ENCODE measurements at places on chromosomes 2 and 18.

- peak; percentile 64 for DNase-seq
These were observed 882.5 kb downstream of the SLC4A3 start for GRCh38 chr2:220509966-220510365.

DNA sequence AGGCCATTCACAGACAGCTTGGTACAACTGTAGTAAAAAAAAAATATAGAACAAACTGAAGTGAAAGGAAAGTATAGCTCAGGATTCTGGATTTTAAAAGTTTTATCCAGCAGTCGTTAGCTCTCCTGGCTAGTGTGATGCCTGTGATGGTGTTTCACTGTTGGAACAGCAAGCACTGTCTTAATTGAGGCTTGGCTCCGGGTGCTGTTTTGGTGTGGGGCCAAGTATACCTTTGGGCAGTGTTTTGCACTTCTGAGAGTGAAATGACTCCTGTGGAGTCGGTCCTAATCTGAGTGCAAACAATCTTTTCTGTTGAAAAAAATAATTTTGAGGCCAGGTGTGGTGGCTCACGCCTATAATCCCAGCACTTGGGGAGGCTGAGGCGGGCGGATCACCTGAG, 28.7 kb upstream of the RAB1A start:
- DNase-seq = no peak

DNA sequence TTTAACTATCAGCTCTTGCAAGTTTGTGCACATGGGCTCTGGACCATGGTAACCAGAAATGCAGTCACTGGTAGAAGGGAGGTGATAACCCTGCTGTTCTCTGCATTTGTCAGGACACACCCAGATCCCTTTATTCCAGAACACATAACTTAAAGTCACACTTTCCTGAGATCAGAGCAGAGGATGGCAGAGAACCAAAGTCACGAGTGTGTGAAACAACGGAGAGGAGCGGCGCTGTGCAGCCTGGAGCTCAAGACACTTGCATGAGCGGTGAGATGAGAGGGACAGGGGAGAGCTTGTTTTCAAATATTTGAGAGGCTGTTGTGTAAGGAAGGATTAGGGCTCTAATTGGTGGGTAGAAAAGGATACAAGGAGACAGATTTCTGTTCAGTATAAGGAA, 43.3 kb upstream of the AAK1 start:
- DNase-seq = no peak

- DNase-seq = no peak
These were observed 59.7 kb downstream of the CYP1B1 start for GRCh38 chr2:38016219-38016618.

DNA sequence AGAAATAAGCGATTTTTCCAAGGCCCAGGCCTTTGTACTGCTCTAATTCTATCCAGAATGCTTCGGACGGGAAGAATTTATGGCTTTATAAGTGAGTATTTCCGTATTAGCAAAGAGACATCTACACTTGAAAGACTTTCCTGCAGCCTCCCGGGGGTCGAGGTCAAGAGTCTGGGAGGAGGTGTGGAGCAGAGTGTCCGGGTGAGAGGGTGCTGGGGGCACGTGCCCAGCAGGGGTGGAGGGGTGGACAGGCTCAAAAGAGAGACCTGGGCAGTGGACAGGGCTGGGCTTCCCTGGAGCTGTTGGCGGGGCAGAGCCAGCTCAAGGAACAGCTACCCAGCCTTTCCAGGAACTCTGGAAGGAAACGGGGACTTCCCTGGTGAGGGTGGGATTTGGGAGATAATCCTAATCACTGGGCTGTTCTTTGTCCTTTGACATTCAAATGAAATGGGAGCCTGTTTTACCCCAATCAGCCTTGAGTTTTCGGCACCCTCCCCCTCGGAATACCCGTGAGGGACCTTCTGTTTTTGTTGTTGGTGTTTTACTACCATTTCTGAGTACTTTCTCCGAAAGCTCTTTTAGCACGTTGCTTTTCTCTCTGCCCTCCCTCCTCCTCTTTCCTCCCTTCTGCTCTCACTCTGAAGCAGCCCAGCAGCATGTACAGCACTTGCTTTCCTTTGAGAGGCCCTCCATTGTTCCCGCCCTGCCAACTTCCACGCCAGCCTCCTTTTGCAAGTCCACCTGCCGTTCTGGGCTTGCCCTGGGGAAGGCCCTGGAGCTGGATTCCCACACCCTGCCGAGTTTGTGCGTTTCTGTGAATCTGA, 164.7 kb downstream of the AGAP1 start:
- DNase-seq = peak; percentile 52

DNA sequence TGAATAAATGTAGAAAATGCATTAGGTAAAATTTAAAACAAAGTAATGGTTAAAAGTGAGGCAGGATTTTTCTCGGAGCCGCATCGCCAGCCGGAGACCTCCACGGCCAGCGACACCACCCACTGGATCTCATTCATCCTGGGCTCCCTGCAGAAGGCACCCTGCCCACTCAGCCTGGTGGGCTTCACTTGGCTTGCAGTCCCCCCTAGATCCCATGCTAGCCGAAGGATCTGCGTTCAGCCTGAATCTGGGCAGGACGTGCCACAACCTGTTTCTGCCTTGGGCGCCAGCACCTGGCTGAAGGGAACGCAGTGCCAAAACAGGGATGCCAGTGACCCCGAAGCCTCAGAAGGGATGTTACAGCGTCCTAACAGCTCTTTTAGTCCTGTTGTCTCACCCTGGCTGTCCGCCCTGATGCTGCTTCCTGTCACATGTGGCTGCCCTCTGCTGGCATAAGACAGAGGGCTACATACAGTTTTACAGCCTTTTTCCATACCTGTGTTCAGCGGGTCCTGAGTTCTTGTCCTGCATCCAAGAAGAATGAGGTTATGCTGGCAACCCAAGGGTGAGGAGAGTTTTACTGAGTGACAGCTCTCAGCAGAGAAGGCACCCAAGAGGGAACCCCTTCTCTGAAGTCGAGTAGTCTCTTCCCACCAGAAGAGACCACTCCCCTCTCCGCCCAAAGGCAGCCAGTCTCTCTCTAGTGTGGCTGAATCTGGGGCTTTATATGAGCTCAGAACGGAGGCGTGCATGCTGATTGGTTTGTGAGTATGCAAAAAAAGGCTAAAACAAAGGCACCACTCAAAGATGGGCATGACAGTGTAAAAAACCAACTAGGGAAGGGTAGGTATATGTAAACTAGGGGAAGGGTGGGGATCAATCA, 173.1 kb upstream of the GYPC start:
- DNase-seq = no peak

GRCh38 chr2:133885847-133886246, 317.6 kb upstream of the NCKAP5 start:
- no peak for DNase-seq

DNA sequence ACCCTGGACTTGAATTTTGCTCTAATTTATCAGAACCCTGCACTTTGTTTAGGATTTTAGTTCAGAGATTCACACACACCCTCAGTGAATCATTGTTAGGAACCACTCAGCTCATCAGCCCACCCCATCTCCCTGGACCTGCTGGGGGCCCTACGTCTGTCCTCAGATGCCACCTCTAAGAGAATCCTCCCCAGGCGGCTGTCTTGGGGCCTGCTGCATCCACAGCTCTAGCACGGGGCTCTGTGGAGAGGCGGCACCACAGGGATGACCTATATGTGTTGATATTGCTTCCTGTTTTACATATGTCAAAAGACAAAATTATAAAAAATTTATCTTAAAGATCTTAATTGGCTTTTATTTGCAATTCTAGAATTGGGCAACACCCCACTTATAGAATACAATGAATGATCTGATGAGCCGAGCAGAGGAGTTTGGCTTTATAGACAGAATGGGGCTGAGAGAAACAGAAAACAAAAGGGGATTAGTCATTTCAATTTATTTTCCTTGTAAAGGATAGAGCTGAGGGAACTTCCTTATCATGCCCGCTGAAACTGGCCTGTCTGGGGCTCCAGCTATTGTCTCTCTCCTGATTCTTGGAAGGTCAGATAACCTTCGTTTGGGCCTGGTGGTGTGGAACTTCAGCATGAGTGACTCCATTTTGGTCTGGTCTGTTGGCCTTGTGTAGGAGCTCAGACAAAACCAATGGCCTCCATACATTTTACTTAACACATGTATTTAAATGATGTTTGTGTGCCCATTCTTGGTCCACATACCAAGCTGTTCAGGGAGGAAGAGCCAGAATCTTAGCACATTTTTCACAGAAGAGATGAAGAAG, 1.4 kb downstream of the MYO7B start:
- DNase-seq = no peak

GRCh38 chr2:95345563-95346230, 48.5 kb downstream of the KCNIP3 start:
- peak; percentile 60 for DNase-seq

GRCh38 chr2:55768991-55769390, 75.3 kb upstream of the PNPT1 start:
- DNase-seq = no peak

- no peak for DNase-seq
These were observed 155.4 kb upstream of the FSIP2 start for GRCh38 chr2:185583058-185583816.

DNA sequence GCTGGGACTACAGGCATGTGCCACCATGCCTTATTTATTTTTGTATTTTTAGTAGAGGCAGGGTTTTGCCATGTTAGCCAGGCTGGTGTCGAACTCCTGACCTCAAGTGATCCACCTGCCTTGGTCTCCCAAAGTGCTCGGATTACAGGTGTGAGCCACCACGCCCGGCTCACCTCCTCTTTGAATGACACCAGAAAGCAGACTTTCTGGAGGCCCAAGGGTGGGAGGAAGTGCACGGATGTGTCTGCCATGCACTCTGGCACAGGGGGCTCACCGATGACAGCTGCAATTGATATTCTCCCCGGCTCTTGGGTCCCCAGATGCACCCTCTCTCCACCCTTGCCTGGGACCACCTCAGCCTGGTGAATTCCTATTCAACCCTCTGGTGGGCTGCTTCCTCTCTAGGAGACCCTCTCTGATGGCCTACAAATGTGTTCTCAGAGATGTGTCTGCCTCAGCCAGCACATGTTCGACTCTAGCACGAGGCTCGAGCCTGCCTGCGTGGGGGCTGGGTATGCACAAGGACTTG, 87.3 kb downstream of the SEPTIN10 start:
- DNase-seq = no peak

GRCh38 chr2:586641-587076, 90.5 kb downstream of the TMEM18 start:
- DNase-seq = no peak

DNA sequence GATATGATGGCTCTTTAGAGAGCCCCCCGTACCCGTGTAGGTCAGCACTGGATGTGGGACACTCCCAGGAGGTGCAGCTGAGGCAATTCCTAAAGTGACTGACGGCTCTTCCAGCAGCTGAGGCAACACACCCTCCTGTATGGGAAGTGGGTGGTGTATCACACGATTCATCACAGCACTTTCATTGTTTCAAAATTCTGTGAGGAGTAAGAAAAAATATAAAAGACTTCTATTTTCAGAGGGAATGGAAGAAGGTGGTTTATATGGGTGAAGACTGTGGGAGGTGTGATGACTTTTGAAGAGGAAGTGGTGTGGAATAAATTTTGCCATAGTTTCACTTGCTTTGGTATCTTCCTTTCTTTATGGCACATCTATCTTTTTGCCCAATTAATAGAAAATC, 22.3 kb downstream of the QPCT start:
- DNase-seq = no peak

GRCh38 chr2:140797718-140798117, 1333.1 kb downstream of the LRP1B start:
- no peak for DNase-seq

GRCh38 chr2:181461056-181461997, 4.1 kb downstream of the ITGA4 start:
- no peak for DNase-seq
